ENCODE measurements at places on chromosomes 1 and 21.

DNA sequence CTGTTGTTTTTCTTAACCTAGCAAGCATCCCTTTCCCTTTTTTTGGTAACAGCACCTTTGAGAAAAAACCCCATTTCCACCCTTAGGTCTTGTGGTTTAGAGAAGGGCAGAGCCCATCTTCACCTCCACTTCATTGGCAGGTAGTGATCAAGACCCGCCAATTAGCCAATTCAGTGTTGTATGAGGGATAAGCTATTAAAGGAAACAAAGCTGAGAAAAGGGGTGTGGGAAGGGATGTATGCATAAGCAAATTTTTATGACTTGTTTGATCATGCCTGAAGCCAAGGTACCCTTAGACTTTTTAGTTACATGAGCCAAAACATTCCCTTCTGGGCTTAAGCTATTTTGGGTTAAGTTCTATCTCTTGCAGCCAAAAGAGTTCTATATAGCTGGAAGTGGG, 3.6 kb upstream of the ZNF697 start:
- DNase-seq: no peak
- H3K36me3 ChIP-seq: no peaks in the 10 kb centered on the region
- H3K27me3 ChIP-seq: peaks cover 15% of the 10 kb centered on the region
- H3K4me1 ChIP-seq: peaks cover 17% of the 10 kb centered on the region
- no peak overlapping the region for H3K4me3 ChIP-seq

DNA sequence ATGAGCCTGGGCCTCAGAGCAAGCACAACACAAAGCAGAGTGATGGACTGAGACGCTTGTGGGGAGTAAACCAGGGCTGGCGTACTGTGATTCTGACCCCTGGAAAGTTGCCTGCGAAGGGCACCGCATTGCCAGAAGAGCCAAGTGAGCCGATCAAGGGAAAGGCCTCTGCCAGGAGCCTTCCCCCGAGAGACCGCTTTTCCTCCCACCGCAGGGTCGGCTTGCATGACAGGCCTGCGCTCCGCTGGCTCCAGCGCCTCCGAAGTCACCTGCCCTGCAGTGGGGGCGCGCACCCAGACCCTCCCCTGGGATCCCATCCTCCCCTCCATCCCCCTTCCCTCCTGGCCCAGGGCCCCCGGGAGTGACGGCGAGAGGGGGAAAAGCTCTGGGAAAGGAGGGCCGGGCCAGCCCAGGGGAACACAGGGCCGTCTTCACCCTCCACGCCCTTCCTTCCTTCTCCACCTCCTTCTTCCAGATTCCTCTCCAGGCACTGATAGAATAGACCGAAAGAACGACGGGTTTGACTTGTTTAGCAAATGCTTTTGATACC, 165.0 kb downstream of the TRIM33 start:
- H3K4me1 ChIP-seq: peaks cover 2% of the 10 kb centered on the region
- peak overlapping the region; percentile 74 for H3K4me3 ChIP-seq
- peak; percentile 25 for DNase-seq
- H3K27ac ChIP-seq: peak overlapping the region; percentile 95
- H3K27me3 ChIP-seq: peaks cover 11% of the 10 kb centered on the region

DNA sequence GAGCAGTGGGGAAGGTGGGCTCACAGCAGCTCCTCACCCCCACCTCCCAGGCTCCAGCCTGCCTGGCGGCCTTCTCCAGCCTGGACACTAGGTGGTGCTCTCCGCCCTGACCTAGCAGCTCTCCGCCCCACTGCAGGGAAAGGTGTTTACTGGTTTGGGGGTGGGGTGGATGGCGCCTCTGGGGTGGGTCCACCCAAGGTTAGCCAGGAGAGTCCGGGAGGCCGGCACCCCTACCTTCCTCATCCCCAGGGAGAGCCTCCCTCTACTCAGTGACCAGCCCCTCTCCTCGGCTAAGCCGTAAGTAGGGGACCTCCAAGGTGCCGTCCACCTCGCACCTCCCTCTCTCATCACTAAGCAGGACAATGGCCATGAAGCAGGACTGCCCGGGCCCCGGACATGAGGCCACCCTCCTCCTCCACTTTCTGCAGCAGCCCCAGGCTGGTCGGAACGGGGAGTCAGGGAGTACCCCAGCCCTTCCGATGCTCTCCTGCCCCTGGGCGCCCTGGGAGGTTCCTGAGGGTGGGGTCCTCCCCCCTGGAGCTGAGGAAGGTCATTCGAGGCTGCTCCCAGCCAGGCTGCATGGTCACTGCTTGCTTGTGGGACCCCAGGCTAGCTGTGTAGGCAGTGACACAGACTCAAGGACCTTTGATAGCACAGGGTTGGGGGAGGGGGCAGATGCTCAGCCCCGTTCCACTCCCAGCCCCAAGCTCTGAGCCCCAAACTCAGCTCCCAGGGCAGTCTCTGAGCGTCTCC, 101.4 kb upstream of the VAMP3 start:
- H3K4me3 ChIP-seq: peak overlapping the region; percentile 69
- no peak overlapping the region for H3K27ac ChIP-seq
- H3K36me3 ChIP-seq: no peaks in the 10 kb centered on the region
- peak; percentile 68 for DNase-seq

GRCh38 chr1:174913225-174913903, 86.4 kb upstream of the CACYBP start:
- H3K4me1 ChIP-seq: peaks cover 12% of the 10 kb centered on the region
- no peak overlapping the region for H3K4me3 ChIP-seq
- H3K36me3 ChIP-seq: peaks cover 2% of the 10 kb centered on the region
- no peaks in the 10 kb centered on the region for H3K27me3 ChIP-seq
- no peak for DNase-seq

DNA sequence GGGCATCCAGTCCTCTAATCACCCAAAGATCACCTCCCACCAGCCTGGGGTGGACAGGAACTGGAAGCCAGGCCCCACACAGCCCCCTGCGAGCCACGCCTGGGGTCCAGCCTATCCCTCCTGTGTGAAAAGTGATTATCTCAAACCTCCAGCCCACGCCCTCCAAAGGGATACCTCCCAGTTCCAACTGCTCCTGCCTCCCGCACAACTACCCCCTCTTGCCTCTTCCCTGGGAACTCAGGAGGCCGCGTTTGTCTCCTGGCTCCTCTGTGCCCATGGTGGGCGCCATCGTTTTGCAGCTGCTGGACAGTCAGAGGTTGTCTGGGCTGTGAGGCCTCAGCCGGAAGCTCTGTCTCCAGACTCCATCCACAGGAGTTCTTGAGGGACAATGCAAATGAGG, 305.9 kb downstream of the AJAP1 start:
- H3K27me3 ChIP-seq: peaks cover 11% of the 10 kb centered on the region
- DNase-seq: no peak
- no peak overlapping the region for H3K27ac ChIP-seq
- H3K4me3 ChIP-seq: no peak overlapping the region
- H3K36me3 ChIP-seq: no peaks in the 10 kb centered on the region
- H3K4me1 ChIP-seq: peaks cover 6% of the 10 kb centered on the region

GRCh38 chr1:76725864-76726619, 141.2 kb upstream of the ST6GALNAC5 start:
- peaks cover 5% of the 10 kb centered on the region for H3K4me1 ChIP-seq
- peaks cover 35% of the 10 kb centered on the region for H3K27me3 ChIP-seq
- H3K27ac ChIP-seq: no peak overlapping the region
- H3K4me3 ChIP-seq: no peak overlapping the region

DNA sequence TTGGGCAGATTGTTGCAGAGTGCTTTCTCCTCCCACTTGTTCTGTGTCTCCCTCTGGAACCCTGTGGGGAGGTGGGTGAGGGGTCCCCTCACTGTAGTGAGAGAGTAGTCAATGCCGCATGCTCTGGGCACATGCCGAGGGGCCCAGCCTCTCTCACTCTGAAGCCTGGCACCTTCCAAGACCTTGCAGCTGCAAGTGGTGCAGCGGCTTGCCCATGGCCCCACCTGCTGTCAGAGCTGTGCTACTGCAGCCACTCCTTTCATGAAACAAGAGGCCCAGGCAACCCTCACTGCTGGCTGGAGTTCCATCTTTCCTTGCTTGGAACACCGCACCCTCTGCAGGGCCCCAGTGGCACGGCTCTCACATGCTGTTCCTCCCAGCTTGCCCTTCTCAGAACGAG, 58.4 kb upstream of the COL6A1 start:
- no peak overlapping the region for H3K4me3 ChIP-seq
- H3K36me3 ChIP-seq: no peaks in the 10 kb centered on the region
- peaks cover 4% of the 10 kb centered on the region for H3K4me1 ChIP-seq
- peaks cover 9% of the 10 kb centered on the region for H3K27me3 ChIP-seq
- DNase-seq: peak; percentile 62

- H3K27ac ChIP-seq: peak overlapping the region; percentile 92
- peaks cover 6% of the 10 kb centered on the region for H3K36me3 ChIP-seq
- no peak for DNase-seq
- no peaks in the 10 kb centered on the region for H3K27me3 ChIP-seq
- peak overlapping the region; percentile 97 for H3K4me3 ChIP-seq
Observed at GRCh38 chr1:24415910-24416665, 486 bp downstream of the NIPAL3 start.

DNA sequence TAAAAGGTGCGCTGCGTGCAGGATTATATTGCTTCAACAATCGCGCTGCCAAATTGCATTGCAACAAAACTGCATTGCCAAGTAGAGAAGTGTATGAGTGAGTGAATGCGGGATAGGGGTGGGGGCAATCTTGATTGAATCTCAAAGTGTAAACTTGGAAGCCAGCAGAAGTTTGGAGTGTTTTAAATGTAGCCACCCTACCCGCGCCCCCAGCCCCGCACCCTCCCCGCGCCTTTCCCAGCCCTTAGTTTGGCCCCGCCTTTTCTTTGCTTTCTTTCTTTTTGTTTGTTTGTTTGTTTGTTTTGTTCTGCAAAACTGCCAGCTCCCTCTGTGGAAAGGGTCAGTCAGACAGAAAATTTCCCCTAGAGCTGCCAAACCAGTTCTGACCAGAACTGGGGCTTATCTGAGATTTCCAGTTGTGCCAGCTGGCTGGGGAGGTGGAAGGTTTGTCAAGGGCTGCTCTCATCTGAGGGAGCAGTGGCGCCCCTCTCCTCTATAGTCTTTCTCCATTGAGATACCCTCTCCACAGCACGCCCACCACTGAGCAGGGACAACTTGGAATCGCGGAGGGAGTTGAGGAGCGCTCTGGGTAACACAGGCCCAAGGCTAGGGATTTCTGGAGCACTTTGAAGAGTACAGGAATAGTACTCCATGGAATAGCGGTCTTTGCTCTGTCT, 666 bp upstream of the BEND5 start:
- H3K4me1 ChIP-seq: peaks cover 36% of the 10 kb centered on the region
- H3K4me3 ChIP-seq: peak overlapping the region; percentile 100
- peaks cover 5% of the 10 kb centered on the region for H3K27me3 ChIP-seq
- H3K27ac ChIP-seq: peak overlapping the region; percentile 65
- no peak for DNase-seq

DNA sequence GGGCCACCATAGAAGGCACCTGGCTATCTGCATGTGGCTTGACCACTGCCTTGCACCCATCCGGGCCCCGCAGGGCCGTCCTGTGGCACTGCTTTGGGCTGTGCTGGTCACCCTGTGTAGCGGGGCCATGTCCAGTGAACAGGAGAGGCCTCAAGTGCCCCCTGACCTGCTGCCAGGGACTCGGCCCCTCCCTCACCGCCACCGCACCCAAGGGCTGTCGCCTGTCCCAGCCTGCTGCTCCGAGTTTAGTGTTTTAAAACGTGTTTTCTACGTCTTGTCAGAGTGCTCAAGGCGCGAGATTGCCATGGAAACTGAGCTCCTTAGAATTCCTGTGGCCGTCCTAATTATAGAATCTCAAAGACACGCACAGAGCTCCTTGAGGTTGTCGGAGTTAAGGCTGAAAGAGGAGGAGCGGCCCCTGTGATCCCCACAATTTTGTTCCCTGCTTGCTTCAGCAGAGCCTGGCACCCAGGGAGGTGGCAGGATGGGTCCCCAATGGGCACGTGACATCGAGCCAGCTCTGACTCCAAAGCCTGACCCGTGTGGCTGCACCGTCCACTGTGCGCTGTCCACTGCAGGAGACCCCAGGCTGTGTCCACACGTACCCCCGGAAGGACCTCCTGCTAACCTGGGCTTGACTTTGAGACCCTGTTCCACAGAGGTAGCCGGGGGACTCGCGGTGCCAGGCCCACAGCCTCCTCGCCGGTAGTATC, 66.2 kb downstream of the FAAP20 start:
- peaks cover 6% of the 10 kb centered on the region for H3K4me1 ChIP-seq
- H3K27ac ChIP-seq: no peak overlapping the region
- no peak overlapping the region for H3K4me3 ChIP-seq
- no peaks in the 10 kb centered on the region for H3K27me3 ChIP-seq

- peaks cover 23% of the 10 kb centered on the region for H3K27me3 ChIP-seq
- H3K36me3 ChIP-seq: no peaks in the 10 kb centered on the region
- H3K27ac ChIP-seq: no peak overlapping the region
- H3K4me3 ChIP-seq: no peak overlapping the region
Observed at GRCh38 chr1:6028042-6028850, 17.4 kb upstream of the KCNAB2 start.

DNA sequence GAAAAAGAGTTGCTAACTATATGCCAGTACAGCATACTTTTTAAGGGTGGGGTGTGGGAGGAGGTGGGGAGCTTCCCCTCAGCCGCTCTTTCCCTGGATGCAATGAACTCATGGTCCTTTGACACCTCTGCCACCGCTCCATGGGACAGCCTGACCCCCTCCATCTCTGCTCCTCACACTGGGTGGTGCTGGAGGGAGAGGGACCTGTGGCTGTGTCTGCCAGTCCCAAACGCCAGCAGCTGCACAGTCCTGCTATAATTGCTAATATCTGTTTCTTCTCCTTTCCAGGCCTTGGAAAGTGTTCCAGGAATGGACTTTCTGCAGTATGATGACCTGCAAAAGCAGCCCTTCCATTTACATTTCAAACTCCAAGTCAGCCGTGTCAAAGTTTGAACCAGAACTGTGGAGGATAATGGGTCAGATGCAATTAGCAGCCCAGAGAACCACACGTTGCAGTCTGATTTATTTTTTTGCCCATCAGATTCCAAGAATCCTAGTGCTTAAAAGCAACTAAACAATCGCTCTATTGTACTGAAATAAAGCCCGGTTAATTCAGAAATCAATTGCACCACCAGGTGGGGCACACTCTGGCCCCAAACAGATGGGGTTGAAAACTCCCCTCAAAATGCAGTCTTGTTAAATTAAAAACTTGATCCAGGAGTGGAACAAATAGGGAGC, 160.7 kb upstream of the LMO4 start:
- no peak overlapping the region for H3K4me3 ChIP-seq
- H3K27ac ChIP-seq: no peak overlapping the region
- H3K4me1 ChIP-seq: peaks cover 16% of the 10 kb centered on the region
- DNase-seq: no peak

GRCh38 chr1:203480525-203481084, 5.0 kb downstream of the PRELP start:
- DNase-seq: no peak
- no peaks in the 10 kb centered on the region for H3K36me3 ChIP-seq
- peaks cover 7% of the 10 kb centered on the region for H3K4me1 ChIP-seq
- peaks cover 10% of the 10 kb centered on the region for H3K27me3 ChIP-seq
- H3K27ac ChIP-seq: no peak overlapping the region

DNA sequence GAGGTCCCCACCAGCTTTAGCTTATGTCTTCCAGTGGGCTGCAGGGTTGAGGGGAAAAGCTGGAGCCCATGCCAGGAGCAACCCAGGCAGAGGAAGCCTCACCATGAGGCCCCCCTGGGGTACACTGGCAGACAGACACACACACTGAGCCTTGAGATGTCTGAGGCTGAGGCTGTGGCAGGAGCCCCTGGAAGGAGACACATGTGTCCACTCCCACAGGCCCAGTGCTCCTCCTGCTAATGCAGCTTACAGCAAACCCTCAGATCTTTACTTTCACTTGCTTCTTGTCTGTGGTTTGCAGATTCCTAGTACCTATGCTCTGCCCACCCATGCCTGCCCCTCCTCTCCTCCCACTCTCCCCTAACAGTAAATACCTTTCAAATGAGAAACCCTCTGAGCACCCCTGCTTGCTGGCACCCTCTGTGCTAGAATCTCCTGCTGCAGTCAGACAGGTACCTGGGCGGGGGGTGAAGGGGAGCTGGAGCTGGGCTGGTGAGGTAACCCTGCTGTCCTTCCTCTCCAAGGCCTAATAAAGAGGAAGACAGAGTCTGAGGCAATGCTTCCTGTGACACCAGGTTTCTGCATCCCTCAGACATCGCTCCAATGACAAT, 63.4 kb upstream of the NEK2 start:
- H3K36me3 ChIP-seq: no peaks in the 10 kb centered on the region
- no peak overlapping the region for H3K27ac ChIP-seq
- H3K27me3 ChIP-seq: peaks cover 39% of the 10 kb centered on the region
- DNase-seq: no peak
- H3K4me1 ChIP-seq: peaks cover 18% of the 10 kb centered on the region

Measured in progenitor cell of endocrine pancreas (in vitro differentiated cells).